Eye (tissue), 1 donor: ENCODE measurements at places on chromosomes 3 and 15.

DNA sequence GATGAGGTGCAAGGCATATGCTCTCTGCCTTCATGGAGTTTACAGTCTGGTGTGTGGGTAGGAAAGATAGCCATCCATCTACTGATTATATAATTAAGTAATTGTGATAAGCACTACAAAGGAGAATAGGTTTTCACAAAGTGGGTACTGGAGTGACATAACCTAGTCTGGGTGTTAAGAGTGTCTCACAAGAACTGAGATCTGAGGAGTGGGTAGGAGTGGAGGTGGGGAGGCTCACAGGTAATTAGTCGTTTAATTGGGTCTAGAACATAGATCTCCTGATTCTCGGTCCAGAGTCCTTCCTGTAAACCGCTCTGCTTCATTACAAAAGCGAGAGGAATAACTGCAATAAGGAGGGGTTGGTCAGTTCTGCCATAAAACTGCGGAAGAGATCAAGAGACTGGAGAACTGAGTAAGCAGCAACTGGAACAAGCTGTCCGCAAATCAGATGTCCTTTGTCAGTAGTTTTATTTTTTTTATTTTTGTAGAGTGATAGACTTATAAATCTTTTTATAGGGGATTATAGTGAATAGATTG, 2.2 kb downstream of the NEO1 start:
- no peak for DNase-seq

GRCh38 chr3:73499787-73500186, 125.0 kb downstream of the PDZRN3 start:
- no peak for DNase-seq

DNA sequence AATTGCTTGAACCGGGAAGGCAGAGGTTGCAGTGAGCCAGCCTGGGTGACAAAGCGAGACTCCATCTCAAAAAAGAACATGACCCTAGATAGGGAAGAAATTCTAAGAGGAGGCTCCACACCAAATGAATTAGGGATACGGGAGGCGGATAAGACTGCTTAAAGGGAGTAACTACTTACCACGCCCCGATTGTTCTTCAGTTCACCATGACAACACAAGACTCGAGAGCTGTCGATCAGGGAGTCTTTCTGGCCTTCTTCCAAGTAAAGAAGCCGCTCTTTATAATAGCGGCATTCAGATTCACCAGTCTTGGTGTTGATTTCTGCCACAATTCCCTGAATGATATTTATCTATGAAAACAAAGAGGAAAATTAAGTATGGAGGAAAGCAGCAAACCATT, 53.9 kb upstream of the TASOR start:
- no peak for DNase-seq

- DNase-seq: no peak
Observed at GRCh38 chr3:18469775-18470174, 44.6 kb upstream of the SATB1 start.

DNA sequence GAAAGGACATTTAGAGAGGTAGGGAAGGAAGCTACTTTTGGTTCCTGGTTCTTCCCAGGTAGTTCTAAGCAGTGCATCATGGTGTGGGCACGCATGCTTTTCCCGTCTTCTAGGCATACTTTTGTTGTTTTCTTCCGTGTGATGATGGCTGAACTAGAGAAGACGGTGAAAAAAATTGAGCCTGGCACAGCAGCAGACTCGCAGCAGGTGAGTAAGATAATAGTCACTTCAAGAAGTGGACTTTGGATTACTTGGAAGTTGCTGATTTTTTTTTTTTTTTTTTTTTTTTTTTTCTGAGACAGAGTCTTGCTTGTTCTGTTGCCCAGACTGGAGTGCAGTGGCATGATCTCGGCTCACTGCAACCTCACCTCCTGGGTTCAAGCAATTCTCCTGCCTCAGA, 17.9 kb downstream of the FANCD2OS start:
- no peak for DNase-seq

- no peak for DNase-seq
Observed at GRCh38 chr3:52456800-52457183, 1.4 kb downstream of the NISCH start.

- peak; percentile 81 for DNase-seq
Observed at GRCh38 chr3:120449701-120450599, 842 bp downstream of the FSTL1 start.

DNA sequence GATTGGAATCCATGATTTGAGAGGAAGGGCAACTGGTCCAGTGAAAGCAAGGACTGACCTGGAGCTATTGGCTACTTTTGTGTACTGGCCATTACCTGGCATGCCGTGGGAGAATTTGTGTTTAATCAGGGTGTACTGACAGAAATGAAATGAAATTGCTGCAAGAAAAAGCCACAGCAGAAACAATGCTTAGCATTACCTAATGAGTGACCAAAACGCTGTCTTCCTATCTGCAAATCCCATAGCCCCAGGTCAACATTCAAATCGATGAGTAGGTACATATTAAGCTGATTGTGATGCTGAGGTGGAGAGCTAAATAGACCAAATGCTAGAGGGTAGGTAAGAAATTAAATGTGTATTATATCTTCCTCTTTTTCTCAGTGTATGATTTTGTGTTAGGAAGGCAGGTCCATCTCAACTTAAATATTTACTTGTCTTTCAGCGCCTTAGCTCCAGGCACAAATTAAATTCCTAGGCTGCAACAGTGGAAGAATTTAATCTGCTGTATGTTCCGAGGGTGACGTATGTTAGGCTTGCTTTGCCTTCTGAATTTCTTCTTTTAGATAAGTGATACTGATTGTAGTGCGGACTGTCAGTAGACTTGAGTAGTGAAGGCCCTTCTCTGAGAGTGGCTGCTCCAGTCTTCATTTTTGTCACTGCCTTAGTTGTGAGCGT, 331.1 kb downstream of the SV2B start:
- DNase-seq: no peak

- no peak for DNase-seq
Observed at GRCh38 chr15:41971895-41972252, 483 bp downstream of the EHD4 start.

DNA sequence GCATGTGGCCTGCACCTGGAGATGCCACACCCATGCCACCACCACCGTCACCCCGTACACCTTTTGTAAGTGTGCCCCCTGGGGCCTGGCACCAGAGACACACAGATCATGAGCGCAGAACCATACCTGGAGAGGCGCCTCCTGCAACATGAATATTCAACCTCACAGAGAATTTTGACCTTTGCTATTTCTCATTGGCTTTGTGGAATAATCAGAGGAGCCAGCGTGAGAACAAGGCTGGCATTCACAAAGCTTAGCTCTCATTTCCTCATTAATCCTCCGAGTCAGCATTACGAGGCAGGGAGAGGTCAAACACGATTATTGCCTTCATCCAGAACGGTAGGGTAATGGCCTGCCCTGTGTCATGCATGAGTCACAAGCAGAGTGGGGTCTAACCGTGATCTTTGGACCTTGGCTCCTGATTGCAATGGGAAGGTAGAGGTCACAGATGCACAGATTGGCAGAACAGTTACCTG, 73.0 kb upstream of the POMGNT2 start:
- DNase-seq: no peak

GRCh38 chr3:172309741-172310427, 138.4 kb downstream of the GHSR start:
- DNase-seq: no peak

- no peak for DNase-seq
Observed at GRCh38 chr3:9914559-9915253, 2.2 kb upstream of the IL17RC start.

- DNase-seq: peak; percentile 20
Observed at GRCh38 chr3:160801386-160802118, 45.5 kb downstream of the PPM1L start.

DNA sequence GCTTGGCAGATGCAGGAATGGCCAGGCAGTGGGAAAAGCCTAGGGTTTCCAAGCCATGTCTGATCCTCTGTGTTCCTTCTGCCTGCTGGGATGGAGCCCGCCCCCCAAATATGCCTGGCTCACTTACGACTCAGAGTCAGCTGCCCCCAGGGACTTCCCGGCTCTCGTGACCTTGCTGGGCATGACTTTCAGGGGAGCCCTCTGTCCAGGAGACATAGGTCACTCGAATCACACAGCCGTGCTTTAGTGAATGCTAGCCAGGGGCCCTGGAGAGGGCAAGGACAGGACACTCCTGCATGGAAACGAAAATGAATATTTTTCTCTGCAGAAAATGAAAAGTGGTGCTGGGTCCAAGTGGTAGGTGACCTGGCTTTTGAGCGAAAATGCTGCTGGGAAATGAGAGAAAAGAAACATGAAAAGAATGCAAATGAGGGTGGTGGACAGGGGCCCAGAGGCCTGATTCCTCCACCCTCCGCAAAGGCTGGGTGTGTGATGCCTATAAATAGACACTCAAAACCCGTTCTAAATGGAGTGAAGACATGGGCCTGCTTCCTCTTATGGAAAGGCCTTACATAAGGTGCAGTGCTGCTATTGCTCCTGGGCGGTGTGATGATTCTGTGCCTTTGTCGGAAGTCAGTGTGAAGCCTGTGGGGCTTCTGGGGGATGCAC, 107.4 kb downstream of the APBA2 start:
- no peak for DNase-seq

DNA sequence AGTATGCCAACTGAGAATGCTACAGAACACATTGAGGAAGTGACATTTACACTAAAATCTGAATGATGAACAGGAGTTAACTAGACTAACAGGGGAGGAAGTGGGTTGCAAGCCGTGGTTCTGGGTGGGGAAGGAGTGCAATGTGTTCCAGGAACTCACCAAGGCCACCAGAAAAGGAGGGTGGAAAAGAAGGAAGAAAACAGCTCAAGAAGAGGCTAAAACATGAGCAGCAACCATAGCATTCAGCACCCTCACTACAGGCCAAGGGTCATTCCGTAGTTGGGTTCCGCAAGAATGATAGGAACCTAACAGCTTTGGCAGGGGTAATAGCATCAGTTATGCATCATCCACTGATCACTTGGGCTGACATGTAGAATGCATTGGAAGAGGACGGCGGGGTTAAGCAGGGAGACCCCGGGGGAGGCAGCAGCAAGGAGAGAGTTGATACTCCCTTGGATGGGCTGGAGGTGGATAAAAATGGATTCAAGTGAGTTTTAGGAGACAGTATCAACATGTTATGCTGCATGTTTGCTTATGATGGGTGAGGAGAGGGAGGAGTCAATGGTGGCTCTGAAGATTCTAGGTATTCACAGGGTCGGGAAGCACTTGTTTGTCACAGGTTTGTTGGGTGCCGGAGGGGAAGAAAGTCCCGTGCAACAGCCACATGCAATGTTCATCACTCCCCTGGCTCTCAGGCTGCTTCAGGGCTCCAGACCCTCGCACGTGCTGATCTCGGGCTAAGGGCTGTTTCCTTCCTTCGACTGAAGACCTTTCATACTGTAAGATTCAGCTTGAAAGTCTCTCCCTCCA, 53.2 kb downstream of the LIPC start:
- no peak for DNase-seq

DNA sequence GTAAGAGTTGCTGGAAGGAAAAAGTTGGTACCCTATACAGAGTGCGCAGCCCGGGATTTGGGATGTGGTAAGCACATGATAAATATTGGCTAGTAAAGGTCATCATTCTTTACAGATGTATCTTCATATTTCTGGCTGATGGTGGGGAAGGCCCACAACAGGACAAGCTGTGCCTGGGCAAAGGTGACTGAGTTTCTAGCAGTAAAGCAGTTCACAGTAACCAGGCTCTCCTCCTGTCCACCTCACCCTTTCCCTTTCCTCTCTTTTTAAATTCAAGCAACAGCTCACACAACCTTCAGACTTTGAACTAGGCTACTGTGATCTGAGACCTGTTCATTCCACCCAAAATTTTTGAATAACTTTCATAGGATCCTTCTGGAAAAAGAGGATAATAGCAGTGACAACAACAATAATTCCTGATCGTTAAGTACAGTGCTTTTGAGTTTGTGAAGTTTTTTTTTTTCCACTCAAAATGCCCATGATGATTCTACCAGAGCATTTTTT, 145.9 kb upstream of the TBL1XR1 start:
- no peak for DNase-seq

- DNase-seq: peak; percentile 77
Observed at GRCh38 chr3:3998140-3998922, 199.1 kb downstream of the LRRN1 start.

DNA sequence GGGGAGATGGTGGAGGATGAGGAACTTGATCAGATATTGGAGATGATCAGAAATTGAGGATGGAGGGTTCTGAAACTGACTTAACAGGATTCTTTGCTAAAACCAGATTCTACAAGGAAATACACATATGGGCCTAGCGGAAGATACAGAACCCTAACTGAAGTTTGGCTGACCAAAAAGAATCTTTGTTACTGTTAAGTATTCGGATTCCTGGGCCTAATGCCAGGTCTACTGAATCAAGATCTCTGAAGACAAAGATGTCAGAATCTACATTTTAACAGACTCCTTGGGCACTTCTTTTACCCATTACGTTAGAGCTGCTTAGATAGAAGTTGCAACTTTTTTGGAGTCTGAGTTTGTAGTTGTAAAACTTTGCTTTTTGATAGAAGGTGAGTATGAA, 137.7 kb downstream of the FNDC3B start:
- DNase-seq: no peak

GRCh38 chr3:52036829-52037228, 19.5 kb downstream of the DUSP7 start:
- DNase-seq: no peak

- DNase-seq: no peak
Observed at GRCh38 chr3:9681723-9682081, 21.9 kb upstream of the CPNE9 start.

DNA sequence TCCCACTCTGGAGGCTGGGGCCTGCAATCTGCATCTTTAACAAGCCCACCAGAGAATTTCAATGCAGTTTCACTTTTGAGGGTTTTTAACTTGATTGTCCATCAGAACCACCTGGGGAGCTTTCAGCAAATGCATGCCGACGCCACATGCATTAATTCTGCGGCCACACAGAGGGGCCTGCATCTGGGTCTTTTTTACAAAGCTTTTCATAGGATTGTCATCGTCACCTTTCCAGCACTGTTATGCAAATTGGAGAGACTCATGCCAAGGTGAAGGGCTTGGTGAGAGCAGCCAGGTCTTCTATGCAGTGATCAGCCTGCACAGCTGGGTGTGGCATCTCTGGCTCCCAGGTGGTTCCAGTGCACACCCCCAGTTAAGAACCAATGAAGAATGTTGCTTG, 143.0 kb upstream of the CTDSPL start:
- DNase-seq: no peak

- DNase-seq: no peak
Observed at GRCh38 chr3:196736670-196737374, 2.8 kb upstream of the PAK2 start.

GRCh38 chr3:52108302-52109232, 45.7 kb downstream of the POC1A start:
- DNase-seq: peak; percentile 52

DNA sequence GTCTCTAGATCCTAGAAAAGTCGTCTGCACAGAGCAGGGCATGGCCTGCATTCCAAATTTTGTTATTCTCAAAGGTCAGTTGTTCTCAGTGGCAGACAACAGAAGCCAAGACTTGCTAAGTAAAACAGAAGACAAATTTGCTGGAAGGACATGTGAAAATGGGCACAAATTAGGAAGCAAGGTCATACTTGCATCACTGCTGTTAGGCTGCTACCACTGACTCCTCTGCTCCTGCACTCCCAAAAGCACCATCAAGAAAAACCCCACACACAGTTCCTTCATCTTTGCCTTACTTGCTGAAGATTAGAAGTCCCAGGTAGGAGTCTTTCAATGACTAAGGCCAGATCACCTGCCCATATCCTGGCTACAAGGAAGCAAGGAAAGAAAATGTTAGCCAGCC, 69.9 kb upstream of the ATP2C1 start:
- DNase-seq: no peak
